ENCODE measurements at places on chromosomes 3 and 15.
A peak's percentile ranks its signal among the peaks of the same experiment; 100 is the strongest.

- no peak for DNase-seq
Measured at GRCh38 chr3:117600112-117600511, 890.5 kb downstream of the TUSC7 start.

- DNase-seq: peak; percentile 44
Measured at GRCh38 chr3:15820911-15821310, 23.1 kb upstream of the ANKRD28 start.

- no peak for DNase-seq
Measured at GRCh38 chr3:14507305-14507741, 32.8 kb downstream of the GRIP2 start.

- no peak for DNase-seq
Measured at GRCh38 chr3:149468504-149469212, 5.8 kb upstream of the TM4SF4 start.

DNA sequence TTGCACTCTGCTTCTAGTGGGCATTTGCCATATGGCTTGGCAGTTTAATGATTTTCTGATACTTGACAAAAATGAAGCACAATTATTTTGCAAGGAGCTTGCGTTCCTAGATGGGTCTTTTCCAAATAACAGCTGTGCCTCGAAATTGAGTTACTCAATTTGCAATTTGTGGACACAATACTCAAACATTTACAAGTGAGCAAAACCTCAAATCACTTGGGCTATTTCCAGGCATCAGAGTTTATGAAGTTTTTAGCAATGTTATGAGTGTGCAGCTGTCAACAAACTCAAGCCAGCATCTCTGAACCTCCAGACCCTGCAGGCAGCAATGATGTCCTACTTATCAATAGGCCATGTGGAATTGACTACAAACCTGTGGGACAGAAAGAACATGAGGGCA lies 41.3 kb downstream of the NMNAT3 start:
- no peak for DNase-seq

- DNase-seq: peak; percentile 64
Measured at GRCh38 chr3:157226173-157226847, 66.4 kb upstream of the CCNL1 start.

GRCh38 chr3:71537211-71537611 lies 46.3 kb downstream of the FOXP1 start:
- DNase-seq: peak; percentile 99

- DNase-seq: no peak
Measured at GRCh38 chr3:171896316-171896715, 53.2 kb downstream of the TMEM212 start.

DNA sequence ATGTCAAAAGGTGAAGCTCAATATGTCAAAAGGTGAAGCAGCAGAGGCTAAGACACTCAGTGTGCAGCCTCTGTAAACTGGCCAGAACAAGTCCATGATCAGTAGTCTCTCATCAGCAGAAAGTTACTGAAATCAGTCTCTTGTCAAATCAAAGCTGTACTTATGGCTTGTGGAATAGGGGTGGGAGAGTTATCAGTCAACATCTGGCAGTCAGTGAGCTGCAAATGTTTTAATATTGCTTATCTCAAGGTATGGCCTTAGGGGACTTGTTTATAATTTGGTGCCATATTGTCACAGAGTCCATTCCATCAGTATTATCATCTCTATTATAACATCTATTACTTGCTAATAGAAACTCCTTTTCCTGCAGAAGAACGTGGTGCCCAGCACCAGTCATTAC lies 14.9 kb upstream of the WDR49 start:
- DNase-seq: no peak

DNA sequence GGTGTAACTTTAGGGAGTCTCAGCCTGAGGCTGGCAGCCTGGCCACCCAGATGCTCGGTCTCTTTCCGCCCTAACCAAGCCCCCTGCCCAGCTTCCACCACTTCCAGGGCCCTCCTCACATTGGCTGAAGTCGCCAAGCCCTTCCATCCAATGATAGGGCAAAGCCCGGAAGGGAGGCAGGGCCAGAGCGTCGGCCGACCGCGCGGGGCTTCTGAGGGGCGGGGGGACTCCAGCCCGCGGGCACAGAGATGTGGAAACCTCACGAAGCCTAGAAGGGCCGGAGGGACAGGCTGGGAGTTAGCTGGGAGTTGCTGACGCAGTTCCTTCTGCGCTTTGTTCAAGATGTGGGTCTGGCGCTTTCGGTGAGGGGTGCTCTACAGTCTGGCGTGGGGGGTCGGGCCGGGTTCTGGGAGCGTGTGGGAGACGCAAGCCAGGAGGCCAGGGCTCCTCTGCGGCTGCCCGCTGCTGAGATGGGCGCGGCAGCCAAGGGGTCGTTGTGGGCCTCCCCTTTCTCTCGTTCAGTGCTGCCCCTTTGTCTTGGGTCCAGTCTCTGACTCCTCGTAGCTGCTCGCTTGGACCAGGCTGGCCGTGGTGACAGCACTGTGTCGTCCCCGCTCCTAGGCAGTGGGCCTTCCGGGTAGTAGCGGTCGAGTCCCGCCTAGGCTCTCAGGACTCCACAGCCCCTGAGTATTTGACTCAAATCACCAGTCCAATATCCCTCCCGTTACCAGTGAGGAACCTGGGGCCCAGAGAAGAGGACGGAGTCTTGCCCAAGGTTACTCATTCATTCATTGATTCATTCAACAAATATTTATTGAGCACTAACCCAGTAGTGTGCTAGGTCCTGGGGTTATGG lies at the start of gene ZNF660:
Gene ZNF660 (plus strand): TSS at position 319 of the 856 bp plus-strand sequence. CDS start 9,230 bp downstream, outside the sequence.
- DNase-seq: peak; percentile 82

Data from fibroblast of upper back skin (primary cell).